ENCODE measurements at places on chromosomes 13 and 19.

GRCh38 chr13:23003446-23003845 lies 177.3 kb upstream of the SGCG start:
- DNase-seq, result no peak

DNA sequence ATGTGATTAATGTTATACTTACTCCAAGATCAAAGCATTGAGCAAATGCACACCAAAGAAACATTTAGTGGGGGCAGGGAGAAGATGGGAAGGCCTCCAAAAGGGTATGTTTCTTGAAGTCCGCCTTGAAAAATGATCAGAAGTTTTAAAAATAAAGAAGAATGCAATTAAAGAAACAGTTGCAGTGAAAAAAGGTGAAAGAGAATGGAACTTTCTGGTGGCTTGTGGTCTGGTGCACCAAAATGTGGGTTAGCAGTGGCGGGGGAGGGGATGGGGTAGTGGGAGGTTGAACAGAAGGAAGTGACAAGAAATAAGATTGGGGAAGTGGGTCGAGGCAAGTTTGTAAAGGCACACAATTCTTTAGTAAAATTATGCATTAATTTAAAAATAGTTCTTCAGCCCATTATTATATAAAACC lies 2.5 kb downstream of the LCP1 start:
- peak; percentile 78 for DNase-seq

DNA sequence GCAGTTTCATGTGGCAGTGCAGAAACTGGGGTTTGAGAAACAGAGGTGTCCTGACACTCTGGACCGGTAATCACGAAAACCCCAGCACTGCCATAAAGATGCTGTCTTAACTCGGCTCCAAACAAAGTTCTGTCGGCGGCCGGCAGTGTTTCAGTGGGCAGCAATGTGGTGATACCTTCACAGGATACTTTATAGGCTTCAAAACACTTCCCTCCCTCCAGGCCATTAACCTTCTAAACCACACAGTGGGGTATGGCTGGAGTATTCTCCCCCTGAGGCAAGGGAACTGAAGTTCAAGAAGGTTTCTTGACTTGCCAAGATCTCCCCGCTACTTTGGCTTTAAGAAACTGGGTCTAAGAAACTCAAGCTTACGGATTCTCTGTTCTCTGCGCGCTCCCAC lies 1.1 kb downstream of the RUBCNL start:
- no peak for DNase-seq

- no peak for DNase-seq
Observed at GRCh38 chr13:50162567-50162966, 147.3 kb downstream of the KCNRG start.

- no peak for DNase-seq
Observed at GRCh38 chr13:32542221-32542620, 3.6 kb upstream of the N4BP2L2 start.

DNA sequence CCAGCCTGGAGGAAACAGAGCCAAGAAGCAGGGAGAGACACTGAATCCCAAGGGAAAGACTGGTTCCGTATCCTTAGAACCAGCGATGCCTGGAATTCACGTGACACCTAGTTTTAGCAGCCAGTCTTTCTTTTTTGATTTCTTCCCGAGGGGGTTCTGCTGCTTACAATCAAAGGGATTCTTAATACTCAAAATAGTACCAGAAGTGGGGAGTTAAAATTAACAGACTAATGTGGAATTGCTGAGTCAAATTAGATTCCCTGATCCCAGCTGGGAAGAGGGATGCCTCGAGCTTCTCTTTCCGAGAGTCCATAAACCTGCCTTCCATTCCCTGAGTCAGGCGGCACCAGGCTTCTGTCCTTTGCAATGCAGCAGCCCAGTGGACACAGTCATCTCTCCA lies 4.8 kb upstream of the MATK start:
- DNase-seq, result no peak

DNA sequence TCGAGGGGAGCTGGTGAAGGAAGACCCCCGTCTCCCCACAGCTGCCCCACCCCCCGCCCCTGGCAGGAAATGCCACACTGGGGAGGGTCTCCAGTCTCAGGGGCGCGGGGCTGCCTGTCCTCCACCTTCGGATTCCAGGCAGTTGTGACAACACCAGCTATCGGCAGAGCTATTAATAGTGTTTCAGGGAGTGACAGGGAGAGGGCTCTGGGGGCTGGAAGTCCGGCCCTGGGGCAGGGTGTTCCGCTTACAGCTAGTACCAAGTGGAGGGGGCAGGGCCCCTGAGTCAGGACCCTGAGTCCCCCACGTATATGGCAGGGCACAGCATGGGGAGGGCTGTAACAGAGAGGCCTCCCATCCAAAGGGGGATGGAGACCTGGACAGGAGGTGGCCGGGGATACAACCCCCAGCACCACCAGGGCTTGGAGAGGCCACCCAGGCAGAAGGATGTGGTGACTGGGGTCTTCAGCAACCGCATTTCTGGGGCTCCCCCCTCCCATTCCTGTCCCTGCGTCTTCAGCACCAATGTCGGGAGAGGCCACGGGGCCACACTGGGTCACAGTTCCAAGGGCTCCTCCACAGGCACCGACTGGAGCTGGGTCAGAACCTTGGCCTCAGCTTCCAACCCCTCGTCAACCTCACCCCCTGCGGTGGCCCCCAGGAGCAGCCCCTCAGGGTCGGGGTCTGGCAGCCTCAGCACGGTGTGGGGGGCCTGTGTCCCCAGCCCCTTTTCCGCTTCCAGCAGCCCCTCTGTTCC lies 3.9 kb downstream of the SIX5 start:
- DNase-seq, result no peak

DNA sequence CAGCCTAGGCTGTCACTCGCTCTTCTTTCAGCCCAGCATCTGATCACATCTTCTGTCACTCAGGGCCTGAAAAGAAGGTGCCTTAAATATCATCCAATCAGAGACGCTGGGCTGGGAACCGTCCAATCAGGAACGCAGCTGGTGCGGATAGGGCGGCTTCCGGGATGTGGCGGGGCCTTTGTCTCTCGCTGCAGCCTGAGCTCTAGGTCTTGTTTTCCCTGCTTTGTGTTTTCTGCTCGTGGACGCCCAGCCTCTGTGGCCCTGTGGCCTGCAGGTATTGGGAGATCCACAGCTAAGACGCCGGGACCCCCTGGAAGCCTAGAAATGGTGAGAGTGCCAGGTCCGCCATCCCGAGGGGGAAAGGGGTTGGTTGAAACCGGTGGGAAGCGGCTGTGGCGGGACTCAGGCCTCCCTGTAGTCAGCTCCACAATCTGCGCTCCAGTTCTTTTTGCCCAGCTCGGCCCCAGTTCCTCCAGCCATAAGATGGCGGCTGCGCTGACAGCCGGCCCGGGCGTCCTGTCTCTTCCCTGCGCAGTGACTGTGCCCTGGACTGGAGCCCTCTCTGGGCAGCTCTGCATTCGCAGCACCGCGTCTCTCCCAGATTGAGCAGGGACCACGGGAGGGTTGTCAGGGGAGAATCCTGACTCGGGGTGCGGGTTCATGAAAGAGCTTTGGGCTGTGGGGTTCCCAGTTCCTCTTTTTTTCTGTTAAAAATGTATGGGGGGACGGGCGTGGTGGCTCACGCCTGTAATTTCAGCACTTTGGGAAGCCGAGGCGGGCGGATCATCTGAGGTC lies at the start of gene ZNF85:
Gene ZNF85 (plus strand): TSS at position 175 of the 795 bp plus-strand sequence. CDS start 150 bp downstream, at position 325.
- DNase-seq, result peak; percentile 94

DNA sequence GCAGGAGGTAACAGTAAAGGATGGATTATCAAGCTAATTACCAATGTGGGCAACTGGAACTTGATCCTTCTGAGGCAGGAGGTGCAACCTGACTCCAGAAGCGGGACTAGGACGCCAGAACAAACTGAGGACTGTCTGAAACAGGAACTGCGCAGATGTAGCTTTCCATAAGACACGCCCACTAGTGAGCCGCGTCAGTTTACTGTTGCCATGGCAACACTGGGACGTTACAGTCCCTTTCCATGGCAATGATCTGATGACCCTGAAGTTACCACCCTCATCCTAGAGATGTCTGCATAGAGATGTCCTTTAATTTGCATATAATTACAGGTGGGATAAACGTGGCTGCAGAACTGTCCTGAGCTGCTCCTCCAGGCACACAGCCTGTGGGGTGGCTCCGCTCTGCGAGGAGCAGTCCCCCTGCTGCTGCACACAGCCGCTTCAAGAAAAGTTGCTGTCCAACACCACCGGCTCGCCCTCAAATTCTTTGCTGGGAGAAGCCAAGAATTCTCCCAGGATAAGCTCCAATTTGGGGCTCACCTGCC lies 816.6 kb downstream of the UQCRFS1 start:
- DNase-seq, result no peak

Measured in CD4-positive, alpha-beta T cell treated with Interleukin-4 for 4 hours (primary cell).